ENCODE measurements at places on chromosomes 1 and 21.

- DNase-seq = no peak
Observed at GRCh38 chr1:245855846-245856730, 651.0 kb downstream of the SMYD3 start.

DNA sequence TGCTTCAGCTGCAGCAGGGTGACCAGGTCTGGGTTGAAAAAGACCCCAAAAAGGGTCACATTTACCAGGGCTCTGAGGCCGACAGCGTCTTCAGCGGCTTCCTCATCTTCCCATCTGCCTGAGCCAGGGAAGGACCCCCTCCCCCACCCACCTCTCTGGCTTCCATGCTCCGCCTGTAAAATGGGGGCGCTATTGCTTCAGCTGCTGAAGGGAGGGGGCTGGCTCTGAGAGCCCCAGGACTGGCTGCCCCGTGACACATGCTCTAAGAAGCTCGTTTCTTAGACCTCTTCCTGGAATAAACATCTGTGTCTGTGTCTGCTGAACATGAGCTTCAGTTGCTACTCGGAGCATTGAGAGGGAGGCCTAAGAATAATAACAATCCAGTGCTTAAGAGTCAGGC lies 2.9 kb downstream of the C1QA start:
- no peak for DNase-seq

- no peak for DNase-seq
Observed at GRCh38 chr21:34522284-34522683, 10.3 kb upstream of the KCNE1 start.

GRCh38 chr1:162912061-162912667 lies 51.2 kb upstream of the CCDC190 start:
- no peak for DNase-seq

DNA sequence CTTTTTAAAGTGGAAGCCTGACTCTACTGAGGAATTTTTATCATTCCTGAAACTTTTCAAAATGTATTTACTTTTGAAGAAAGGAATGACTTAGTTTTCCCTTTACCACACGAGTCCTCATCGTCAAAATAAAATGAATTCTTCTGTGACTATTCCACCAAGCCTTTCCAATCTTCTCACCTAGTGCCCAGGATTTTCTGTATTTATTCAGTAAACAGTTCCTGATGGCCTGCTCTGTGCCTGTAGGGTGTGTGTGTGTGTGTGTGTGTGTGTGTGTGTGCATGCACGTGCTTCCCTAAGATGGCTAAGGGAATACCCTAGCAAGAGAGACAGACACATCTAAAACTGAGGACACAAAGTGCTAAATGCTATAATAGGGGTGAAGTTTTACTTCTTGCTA lies 395.0 kb upstream of the USP24 start:
- no peak for DNase-seq
